Keratinocyte (primary cell): ENCODE measurements at places on chromosomes 5 and 9.

DNA sequence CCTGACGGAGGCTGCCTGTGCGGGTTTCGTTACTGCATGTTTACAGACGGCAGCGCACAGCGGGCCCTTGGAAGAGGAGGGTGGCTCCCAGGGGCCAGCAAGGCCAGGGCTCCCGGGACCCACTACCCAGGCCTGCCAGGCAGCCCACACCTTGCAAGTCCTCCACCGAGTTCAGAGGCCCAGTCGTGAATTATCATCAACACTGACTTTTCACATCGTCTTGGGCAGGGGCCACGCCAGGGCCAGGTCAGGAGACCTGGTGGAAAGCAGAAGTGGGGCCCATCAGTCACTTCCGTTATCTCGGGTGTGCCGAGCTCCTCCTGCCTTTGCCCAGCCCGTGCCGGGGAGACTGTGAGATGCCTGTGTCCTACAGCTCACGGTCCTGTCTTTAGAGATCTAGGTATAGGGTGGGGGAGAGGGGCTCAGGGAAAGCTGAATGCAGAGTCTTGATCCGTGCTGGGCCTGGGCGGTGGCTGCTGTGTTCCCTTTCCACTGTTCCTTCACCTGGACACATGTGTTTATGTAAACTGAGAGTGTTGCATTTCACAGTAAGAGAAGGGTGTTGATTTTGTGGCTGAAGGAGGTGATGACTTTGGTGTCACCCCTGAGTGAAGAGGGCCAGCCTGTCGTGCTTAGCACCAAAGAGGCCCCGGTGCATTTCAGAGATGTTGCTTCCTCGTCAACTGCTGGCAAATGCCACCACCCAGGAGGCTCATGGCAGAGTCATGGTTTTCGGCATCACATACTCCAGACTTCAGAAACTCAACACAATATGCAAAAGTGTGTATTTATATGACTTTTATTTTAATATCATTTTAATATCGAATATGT lies 175.2 kb downstream of the GAPVD1 start:
- no peak for DNase-seq

GRCh38 chr9:89436963-89437625 lies 60.8 kb downstream of the SEMA4D start:
- no peak for DNase-seq

GRCh38 chr5:124180875-124181461 lies 565.5 kb downstream of the ZNF608 start:
- DNase-seq, result no peak

DNA sequence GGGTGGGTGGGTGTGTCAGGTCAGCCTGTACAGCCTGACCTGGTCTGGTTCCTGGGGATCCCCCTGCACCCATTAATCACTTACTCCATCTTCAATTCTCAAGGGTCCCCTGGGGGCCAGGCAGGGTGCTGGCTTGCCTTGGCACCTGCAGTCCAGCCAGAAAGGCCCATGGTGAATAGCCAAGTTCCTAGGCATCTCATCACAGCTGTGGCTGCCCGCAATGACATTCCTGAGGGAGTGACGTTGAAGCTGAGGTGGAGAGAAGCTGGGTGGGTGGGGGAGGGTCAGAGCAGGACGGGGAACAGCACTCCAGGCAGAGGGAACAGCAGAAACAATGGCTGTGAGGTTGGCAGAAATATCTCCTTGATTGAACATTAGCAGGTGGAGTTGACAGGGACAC lies 10.6 kb downstream of the HMCN2 start:
- no peak for DNase-seq

DNA sequence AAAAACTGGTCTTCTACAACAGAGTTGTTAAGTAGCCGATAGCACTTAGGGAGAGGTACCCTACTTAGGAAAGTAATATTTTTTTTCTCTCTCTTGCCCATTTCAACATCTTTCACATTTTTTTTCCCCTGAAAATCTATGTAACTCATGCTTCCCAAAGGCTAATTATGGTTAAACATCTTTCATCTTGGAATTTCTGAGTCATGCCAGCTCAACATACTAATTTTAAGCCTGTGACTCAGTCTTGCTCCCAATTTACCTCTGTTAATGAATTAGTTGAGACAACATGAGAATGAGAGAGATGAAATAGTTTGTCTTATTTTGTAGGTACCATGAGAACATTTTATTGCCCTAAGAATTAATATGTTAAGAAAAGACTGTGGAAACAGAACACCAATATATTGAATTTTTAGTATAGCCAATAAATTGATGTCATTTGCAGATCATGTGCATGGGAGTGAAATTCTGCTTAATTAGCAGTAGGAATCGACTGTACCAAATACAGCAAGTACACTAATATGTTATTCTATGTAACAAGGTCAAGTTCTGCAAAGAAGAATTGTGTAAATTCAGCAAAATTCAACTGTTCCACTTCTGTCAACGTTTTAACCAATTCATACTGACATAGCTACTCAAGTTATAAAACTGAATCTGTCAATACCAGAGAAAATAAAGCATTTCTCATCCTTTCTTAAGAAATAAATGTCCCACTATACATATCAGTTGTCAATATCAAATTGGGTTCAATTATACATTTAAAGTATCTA lies 550.0 kb downstream of the PTPRD start:
- DNase-seq, result no peak

GRCh38 chr9:135975834-135976233 lies 14.7 kb upstream of the UBAC1 start:
- no peak for DNase-seq

DNA sequence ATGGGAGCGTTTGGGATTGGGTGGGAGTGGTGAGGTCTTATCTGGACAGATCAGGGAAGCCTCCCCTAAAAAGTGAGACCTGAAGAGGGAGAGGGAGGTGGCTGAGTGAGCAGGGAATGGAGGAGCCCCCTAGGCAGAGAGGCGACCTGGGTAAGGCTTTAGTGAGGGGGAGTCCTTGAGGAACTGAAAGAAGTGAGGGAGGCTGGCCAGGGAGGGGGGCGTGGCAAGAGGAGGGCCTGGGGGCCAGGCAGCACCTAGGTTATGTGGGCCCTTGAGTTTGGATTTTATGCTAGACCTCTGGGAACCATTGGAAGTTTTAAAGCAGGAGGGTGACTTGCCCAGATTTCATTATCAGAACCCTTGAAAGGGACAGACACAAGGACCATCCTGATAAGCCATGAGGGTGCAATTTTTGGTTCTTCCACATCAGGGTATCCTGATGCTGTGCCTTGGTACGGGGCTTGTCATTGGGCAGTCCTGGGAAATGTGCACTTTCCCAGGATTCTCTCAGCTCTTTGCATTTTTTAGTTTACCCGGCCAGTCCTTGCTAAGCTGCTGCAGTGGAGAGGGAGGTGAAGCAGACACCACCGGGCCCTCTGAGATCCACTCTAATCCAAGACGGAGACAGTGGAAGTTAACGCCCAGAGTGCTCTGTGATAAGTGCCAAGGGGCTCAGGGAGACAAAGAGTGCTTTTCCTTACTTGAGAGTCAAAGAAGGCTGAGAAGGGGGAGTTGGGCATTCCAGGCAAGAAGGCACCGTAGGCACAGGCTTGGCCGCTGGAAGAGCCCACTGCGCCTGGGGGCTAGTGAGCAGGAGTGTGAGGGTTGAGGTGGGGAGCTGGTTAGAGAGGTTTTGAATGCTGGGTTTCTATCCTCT lies 16.1 kb downstream of the GSN start:
- no peak for DNase-seq

GRCh38 chr9:133238272-133238850 lies 29.3 kb upstream of the OBP2B start:
- no peak for DNase-seq

DNA sequence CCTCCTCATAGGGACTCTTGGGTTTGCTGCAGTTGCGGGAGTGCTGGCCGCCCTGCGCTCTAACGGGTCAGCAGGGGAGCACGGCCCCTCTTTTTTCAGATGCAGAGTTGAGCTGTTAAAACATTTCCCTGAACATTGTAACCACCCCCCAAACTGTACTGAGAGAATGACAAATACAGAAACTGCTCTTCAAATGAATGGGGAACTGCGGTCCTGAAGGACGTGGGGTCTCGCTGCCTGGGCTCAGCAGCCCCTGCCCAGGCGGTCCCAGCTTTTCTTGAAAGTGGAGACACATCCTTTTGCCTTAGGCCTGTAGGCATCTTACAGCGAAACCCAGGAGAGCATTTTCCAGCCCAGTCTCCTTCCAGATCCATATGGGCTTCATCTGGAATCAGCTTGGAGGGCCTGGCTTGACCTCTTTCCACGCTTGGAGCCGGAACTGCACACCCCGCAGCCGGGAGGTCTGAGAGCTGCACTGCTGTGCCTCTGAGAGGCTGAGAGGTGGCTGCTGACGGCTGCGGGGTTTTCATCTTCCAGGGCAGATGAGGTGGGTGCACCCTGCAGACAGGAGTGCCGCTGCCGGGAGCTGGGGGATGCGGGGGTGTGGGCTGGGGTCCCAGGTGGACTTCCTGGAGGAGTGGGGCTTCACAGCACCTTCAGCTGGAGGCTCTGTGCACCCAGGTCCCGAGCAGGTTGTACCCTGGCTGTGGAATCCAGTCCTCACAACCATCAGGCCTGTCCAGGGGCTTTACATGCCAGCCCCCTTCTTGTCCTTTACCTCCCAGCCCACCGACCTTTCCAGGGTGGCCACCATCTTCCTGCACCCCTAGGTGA lies 1.2 kb upstream of the AGPAT2 start:
- no peak for DNase-seq

DNA sequence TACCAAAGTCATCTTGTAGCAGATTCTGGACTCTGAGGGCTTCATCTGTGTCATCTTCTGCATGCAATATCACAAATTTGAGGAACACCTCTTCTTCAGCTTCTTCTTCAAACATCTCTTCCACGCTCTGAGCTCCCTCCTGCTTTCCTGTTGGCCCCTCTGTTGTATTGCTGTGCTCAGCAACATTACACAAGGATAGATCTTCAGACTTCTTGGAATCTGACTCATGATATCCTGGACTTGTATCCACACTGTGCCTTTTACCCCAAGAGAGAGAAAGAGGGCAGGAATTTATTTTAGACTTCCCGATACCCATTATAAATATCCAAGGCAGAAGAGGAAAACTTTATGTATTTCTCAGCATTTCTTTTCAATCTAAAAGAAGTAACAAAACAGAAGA lies 21.3 kb downstream of the TICAM2 start:
- no peak for DNase-seq

DNA sequence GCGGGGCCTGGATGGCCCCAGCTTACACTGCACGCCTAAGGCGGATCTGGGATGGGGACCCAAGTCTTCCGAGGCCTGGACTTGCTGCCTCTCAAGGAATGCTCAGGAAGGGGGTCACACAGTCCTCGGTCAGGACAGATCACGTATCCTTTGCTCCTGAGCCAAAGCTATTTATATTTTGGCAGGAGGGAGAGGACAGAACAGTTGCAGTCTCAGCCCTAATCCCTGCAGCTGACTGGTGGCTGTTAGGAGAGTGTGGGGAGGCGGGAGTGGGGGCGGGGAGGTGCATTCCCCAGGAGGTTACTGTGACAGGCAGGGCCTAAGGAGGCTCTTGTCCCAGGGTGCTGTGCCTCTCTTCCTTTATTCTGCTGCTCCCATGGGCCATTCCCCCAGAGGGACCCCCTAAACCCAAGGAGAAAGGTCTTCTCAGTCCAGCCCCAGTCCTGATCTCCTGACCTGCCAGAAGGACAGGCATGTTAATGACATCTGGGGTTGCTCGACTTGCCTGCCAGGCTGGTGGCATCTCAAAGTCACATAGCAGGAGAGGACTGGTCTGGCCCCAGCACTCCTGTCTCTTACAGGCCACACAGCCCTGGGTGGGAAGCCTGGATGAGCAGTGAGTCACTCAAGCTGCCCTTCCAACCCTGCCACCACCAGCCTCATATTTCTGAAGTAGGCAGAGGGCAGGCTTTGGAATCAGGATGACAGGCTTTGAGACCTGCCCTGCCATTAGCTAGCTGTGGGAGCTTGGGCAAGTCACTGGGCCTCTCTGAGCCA lies 51.9 kb downstream of the COL27A1 start:
- no peak for DNase-seq

DNA sequence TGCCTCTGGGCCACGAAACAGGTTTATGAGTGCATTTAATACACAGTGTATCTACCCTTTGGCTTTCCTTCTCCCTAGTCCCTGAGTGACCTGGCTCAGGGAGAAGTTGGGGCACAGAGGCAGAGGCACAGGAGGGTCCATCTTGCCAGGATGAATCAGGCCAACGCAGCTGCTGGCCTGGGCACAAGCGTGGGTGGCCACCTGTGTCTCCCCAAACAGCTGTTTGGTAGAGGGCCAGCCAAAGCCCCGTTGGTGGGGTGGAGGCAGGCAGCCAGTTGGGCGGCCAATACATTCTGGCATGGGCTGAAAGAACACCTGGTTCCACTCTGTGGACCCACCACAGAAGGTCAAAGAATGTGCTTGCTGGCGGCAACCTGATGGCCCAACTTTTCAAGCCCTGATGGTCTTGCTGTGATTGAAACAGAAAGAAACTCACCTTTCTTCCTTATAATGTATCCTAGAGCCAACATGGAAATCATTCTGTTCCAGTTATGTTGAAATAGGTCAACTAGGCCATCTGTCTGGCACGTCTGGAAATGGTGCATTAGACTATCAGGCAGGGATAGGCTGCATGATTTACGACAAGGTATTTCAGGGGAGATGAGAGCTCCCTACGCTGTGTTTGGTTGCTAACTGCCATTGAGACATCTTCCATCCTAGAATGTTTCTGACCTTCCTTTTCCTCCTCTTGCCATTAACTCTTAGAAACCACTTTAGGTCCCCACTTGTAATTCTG lies 337.4 kb downstream of the ADAMTS6 start:
- no peak for DNase-seq
